ENCODE measurements at places on chromosomes 3 and 15. TPM values are rescaled to one million over a fixed set of nuclear protein-coding genes. Genes with fewer than 3 reads are reported as not detected.

Gene CFAP92
- total RNA-seq = 0.30 TPM

Gene ANKRD34C
- total RNA-seq = not detected

- no peak for DNase-seq
Measured at GRCh38 chr15:95511671-95512070, 818.8 kb upstream of the NR2F2 start.

DNA sequence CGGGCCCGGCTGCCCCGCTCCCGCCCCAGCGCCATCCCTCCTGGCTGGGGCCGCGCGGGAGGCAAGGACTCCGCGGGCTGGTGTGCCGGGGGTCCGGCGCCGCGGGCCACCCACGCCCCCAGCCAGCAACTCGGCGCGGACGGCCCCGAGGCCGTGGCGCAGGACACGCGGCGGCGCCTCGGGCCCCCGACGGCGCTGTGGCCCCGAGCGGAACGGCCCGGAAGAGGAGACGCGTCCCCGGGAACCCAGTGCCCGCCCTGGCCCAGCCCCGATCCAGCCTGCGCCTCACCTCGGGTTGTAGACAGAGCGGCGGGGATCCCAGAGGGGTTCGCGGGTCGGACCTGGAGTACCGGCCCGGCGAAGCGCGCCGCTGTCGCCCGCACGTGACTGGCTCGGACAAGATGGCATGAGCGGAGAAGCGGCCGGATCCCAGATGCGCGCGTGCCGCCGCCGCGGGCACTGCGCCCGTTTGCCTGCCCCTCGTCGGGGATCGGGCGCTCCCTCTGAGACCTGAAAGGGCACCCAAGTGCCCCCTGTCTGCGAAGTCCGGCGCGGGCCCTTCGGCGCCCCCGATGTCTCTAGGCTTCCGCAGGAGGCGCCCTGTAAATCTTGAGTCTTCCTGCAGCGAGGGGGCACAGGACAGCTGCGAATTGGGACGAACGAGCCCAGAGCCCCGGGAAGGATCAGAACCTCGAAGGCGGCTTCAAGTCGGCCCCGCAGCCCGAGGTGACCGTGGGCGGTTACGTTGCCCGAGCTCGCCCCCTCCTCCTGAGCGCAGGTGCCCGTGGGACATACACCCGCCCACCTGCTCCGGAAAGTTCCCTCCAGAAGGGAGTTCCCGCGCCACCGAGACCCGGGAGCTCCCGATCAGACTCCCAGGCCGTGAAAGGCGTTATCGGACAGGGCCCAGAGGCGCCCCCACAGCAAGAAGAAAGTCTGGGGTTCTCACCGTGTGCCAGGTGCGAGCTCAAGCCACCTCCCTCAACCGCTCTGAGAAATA, 598 bp upstream of the SFMBT1 start:
- DNase-seq = no peak

Measured in skin of body (tissue), 3 donors.